HEK293T (cell line): ENCODE measurements at places on chromosomes 16 and 17.

DNA sequence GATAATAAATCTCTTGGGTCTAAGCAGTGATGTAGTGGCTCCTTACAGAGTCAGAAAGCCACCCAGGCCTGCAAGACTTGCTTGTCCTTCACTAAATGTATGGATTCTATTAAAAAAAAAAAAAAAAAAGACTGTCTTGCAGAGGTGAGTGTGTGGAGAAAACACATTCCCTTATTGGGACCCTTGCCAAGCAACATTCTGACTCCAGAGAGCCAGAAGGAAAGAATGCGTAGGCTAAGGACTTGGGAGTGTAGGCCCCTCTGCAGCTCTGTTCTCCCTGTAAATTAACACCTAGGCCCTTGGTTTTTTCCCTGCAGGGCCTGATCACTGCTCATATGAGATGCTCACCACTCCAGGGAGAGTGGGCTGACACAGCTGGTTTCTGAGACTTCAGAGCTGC is 17.8 kb downstream of the SCPEP1 start:
- DNase-seq, result no peak

- DNase-seq, result no peak
Measured at GRCh38 chr17:39009581-39010001, 42.4 kb upstream of the FBXO47 start.

GRCh38 chr17:32917842-32918241 is 10.1 kb upstream of the TMEM98 start:
- no peak for DNase-seq

GRCh38 chr17:60557805-60558204 is 31.8 kb upstream of the APPBP2 start:
- no peak for DNase-seq
